ENCODE measurements at places on chromosomes 12 and 14.

GRCh38 chr12:88166179-88166578 lies 24.1 kb downstream of the TMTC3 start:
- no peak for DNase-seq

DNA sequence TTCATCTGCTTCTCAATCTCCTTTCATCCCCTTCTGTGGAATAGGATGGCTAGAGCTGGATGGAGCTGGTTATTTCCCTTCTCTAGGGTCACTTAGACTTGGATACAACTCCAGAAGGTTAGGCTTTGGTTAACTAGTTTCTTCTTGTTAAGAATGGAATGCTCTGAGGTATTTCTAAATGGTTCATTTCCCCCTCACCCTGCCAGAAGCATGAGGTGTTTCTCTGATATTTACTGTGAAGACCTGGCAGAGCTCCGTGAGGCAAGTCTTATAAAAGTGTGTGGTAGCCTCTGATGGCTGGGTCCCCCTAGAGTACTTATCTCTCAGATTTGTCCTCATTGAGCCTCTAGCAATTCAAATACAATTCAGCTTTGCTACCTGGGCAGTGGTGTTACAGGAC lies 207.9 kb downstream of the SLC16A7 start:
- no peak for DNase-seq

- no peak for DNase-seq
Observed at GRCh38 chr14:32991691-32992090, 53.0 kb downstream of the NPAS3 start.

DNA sequence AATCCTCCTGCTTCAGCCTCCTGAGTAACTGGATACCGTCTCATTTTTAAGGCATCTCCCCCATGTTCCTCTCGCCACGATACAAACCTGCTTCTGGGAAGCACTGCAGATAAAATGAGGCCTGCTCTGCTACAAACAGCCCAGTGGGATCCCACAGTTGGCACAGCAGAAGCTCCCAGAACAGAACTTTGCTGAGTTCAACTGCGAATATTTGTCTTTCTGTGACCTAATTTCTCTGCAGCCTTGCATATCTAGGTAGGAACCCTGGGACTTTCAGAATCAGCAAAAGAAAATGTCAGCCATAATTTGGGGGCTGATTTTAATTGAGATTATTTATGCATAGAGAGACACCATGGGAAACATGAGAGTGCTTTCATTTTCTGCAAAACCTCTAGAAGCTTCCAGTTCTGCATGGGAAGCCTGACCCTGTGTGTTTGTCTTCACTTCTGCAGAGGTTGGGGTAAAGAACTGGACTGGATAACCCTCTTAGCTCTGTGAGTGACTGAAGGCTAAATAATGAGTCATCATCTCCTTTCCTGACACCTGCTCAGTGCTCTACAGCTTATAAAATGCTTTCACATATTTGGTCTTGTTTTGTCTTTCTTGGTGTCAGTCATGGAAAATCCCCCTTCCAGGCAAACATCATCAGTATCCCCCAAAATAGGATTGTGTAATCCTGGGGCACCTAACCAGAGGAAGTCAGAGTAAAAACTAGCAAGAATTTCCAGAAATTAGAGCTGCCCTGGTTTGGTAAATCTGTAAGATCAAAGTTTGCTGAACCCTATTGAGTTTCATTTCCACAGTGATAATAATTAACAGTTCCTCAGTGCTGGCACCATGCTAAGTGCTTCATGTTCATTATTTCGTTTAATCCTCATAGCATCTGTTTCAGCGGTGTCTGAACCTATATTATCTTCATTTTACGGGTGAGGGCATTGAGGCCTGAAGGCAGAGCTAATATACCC lies 185.8 kb downstream of the SLC15A4 start:
- DNase-seq: no peak

GRCh38 chr12:113184900-113185179 lies 438 bp downstream of the DDX54 start:
- peak; percentile 76 for DNase-seq

GRCh38 chr14:80940146-80940545 lies 1.4 kb downstream of the CEP128 start:
- DNase-seq: no peak

- DNase-seq: no peak
Observed at GRCh38 chr12:121804417-121805111, 755 bp downstream of the SETD1B start.

DNA sequence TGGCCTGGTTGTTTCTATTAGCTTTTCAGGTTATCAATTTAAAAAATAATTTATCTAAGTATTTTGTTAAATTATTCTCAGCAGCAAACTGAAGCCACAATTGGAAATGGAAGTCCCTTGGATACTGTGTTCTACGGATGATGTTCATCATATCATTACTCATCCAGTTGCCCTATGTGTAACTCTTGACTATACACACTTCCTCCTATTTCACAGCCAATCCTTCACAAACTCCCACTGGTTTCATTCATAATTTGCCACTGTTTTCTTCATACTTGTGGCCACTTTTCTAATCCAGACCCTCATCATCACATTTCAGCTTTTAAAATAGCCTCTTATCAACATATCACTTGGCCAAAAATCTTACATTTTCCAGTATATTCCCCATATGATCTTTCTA lies 84.0 kb downstream of the CATSPERB start:
- no peak for DNase-seq

GRCh38 chr12:110600254-110600653 lies 13.7 kb upstream of the TCTN1 start:
- peak; percentile 55 for DNase-seq

- DNase-seq: no peak
Observed at GRCh38 chr12:41636653-41637052, 448.5 kb downstream of the PDZRN4 start.

- no peak for DNase-seq
Observed at GRCh38 chr14:52189325-52189724, 78.2 kb upstream of the PTGDR start.

DNA sequence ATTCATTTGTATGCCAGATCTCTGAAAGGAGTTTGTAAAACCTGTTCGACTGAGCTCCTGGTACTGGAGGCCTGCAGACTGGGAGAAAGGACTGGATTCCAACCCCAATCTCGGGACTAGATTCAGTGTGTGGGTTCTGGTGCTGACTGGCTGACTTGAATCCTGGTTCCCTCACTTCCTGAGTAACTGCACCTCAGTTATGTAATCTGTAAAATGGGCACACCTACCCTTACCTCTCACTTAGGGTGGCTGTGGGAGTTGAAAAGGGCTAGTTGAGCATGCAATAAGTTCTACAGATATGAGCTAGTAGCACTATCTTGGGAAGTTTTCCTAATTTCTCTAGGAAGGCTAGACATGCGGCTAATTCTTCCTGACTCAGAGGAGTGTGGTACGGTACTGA lies 621.3 kb upstream of the TBX3 start:
- DNase-seq: no peak

DNA sequence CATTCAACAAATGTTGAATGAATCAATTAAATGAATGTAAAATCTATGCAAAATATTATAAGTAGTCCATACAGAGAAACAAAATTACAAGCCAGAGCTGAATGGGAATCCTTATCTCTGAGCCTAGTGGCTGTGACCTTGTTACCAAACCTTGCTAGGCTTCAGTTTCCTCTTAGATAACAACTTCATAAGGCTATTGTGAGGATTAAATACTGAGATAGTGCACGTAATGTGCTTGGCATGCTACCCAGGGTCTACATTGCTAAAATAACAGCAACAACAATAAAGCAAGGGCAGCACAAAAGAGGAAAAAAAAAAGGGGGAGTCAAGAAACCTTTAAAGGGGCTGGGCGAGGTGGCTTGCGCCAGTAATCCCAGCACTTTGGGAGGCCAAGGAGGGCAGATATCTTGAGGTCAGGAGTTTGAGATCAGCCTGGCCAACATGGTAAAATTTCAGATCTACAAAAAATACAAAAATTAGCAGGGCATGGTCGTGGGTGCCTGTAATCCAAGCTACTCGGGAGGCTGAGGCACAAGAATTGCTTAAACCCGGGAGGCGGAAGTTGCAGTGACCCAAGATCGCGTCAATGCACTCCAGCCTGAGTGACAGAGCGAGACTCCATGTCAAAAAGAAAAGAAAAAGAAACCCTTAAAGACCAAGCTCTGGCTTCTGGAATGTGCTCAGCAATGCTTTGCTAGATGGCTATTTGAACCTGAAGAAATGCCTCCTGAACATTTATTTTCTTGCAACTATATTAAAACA lies 14.1 kb downstream of the STAB2 start:
- no peak for DNase-seq

GRCh38 chr14:79265366-79265946 lies 945.8 kb downstream of the DIO2 start:
- DNase-seq: no peak

DNA sequence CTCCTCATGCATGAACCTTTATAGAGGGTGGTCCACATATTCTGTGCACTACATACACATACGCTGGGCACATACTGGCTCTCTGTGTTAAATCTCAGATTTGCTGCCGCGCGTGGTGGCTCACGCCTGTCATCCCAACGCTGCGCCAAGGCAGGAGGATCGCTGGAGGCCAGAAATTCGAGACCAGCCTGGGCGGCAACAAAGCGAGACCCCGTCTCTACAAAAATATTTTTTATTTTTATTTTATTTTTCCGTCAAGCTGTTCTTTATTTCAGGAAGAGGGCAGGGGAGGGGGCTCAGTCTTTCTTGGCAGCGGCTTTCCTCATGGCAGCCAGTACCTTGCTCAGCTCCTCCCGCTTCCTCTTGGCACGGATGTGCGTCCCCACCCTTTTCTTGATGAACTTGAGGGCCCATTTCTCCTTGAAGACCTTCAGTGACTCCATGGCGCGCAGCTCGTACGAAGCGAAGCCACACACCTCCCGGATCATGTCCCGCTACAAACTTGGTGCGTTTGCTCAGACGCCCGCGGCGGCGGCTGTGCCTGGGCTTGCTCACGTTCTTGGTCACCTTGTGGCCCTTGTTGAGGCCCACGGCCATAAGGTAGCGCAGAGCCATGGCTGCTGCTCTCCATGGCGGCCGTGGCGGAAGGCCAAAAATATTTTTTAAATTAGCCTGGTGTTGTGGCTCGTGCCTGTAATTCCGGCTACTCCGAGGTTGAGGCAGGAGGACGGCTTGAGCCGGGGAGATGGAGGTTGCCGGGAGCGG lies 3.2 kb downstream of the DCAF4 start:
- DNase-seq: no peak

- no peak for DNase-seq
Observed at GRCh38 chr12:56836317-56836716, 73.2 kb downstream of the HSD17B6 start.

DNA sequence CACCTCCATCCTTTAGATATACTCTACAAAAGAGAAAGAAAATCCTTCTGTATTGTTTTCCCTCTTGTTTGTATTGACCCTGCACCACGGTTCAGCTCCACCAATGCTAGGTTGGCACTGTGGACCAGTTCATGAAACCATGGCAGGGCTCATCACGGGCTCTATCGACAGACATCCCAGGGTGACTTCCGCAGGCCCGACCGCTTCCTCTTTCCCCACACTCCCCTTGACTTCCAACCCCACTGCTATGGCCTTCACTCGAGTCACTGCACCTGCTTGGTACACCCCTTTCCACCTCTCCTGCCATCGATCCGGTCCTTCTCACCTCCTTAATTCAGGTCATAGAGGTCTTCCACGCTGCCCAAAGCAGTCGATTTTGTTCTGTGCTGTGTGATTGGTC lies 21.2 kb upstream of the AKAP5 start:
- DNase-seq: no peak

DNA sequence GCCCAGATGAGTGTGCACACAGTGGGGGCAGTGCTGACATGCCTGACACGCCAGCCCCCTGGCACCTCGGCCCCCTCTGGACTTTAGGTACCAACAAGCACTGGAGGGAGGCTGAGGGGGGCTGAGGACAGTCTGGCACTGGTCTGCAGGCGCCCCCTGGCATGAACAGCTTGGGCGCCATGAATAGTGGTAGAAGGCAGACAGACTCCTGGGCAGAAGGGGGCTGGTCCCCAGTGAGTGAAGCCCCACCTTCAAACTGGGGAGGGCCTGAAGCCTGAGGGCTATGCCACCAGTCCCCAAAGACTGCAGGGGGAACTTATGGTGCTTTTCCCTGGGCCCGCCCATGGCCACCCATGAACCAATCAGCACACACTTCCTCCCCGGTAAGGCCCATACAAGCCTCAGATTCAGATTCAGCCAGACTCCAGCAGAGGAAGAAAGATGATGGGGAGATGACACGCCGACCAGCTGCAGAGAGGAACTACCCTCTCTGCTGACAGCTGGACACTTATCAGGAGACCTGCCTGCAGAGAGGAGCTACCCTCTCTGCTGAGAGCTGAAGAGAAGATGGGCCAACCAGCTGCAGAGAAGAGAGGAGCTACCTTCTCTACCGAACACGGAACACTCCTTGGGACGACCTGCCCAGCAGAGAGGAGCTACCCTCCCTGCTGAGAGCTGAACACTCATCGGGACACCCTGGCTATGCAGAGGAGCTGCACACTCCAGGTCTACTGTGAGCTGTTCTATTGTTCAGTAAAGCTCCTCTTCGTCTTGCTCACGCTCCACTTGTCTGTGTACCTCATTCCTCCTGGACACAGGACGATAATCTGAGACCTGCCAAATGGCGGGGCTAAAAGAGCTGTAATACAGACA lies 324.5 kb downstream of the PCNX1 start:
- DNase-seq: no peak

DNA sequence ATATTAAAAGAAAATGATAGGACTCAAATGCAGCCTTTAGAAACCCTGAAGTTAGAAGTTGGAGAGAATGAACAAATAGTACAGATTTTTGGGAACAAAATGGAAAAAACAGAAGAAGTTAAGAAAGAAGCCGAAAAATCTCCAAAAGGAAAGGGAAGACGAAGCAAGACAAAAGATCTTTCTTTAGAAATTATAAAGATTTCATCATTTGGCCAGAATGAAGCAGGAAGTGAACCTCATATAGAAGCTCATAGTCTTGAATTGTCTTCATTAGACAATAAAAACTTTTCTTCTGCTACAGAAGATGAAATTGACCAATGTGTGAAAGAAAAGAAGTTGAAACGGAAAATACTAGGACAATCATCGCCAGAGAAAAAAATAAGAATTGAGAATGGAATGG lies 31.4 kb upstream of the TOMM20L start:
- DNase-seq: no peak

DNA sequence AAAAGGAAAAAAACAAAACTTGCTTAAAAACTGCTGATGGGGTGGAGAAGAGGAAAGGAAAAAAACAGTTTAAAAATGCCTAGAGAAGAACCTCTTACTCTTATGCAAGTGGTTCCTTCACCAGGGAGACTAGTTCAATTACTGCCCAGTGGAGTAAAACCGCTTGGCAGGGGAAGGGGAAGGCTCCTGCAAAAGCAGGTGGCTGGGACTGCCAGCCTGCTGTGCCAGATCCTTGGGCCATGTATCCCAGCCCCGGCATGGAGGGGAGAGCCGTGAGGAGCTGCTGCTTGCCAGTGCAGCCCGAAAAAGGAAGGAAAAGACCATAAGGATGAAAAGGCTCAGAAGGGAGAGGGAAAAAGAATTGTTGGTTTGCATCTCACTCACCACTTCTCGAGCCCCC lies 123.0 kb downstream of the FSCB start:
- DNase-seq: no peak

GRCh38 chr12:66979251-66979650 lies 289.9 kb upstream of the CAND1 start:
- no peak for DNase-seq

GRCh38 chr14:102565331-102565887 lies 27.0 kb upstream of the RCOR1 start:
- no peak for DNase-seq
